ENCODE measurements at places on chromosomes 4 and X. TPM values are rescaled to one million over a fixed set of nuclear protein-coding genes. Genes with fewer than 3 reads are reported as not detected.

The CT45A10 gene
- not detected for total RNA-seq

The LPAR4 gene
- total RNA-seq = not detected

The NUDT10 gene
- 0.79 TPM for total RNA-seq

The RASGEF1B gene
- total RNA-seq = 6.8 TPM

- DNase-seq = no peak
Measured at GRCh38 chr4:141079393-141079930, 53.8 kb downstream of the RNF150 start.

GRCh38 chr4:187084701-187085100, 361.0 kb upstream of the FAT1 start:
- no peak for DNase-seq

DNA sequence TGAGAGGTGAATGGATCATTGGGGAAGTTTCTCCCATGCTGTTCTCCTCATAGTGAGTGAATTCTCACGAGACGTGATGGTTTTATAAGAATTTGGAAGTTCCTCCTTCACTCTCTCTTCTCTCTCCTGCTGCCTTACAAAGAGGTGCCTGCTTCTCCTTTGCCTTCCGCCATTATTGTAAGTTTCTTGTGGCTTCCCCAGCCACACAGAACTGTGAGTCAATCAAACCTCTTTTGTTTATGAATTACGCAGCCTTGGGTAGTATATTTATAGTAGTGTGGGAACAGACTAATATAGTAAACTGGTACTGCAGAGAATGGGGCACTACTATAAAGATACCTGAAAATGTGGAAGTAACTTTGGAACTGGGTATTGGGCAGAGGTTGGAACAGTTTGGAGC, 7.8 kb upstream of the CTAG2 start:
- DNase-seq = no peak

DNA sequence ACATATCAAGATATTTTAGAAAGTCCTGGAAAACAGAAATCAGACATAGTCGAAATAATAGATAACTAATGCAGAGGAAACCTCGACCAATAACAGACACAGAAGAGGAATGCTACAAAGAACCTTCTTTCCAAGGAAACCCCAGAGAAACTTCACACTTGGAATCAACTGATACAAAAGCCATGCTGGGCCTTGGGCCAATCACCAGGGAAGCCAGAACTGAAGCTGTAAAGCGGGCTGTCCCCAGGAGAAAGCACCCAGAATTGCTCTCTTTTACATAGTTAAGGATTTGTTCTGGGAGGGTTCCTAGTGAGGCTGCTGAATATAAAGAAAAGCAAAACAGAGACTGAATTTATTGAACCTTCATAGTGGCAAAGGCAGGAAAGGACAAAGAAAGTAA, 100.5 kb downstream of the PRDM5 start:
- DNase-seq = no peak

- no peak for DNase-seq
Measured at GRCh38 chr4:108930186-108930585, 167.3 kb upstream of the ETNPPL start.

- no peak for DNase-seq
Measured at GRCh38 chr4:4868758-4869723, 9.6 kb downstream of the MSX1 start.

GRCh38 chr4:37890801-37891259, at the start of gene TBC1D1:
TSS of gene TBC1D1 (plus strand) at chr4:37891084. CDS start at chr4:37902096, 11,012 bp downstream.
- no peak for DNase-seq

DNA sequence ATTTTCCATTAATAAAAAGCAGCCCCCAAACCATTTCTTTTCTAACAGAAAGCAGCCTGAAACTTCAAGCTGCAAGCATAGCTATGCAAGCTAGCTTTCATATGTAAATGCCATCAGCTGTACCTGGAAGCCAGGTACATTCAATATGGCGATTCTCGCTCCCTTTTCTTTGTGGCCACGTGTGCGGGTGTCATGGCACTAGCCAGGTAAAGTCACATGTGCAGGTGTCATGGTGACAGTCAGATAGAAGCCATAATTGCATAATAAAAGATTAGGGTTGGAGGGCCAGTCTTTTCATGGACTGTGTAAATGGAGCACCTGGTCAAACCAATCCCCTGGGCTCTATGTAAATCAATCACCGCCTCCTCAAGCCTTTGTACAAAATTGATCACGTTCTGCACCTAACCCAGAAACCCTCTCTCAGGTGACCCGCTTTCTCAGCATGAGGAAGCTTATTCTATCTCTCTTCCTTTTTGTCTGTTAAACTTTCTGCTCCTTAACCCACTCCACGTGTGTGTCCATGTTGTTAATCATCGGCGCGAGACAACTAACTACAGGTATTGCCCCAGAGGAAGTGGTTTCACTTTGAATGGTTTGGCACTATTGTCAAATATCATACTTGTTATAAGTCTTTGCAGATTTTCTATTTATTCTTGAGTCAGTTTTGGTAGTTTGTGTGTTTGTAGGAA, 18.0 kb upstream of the RHOXF2 start:
- DNase-seq = no peak

DNA sequence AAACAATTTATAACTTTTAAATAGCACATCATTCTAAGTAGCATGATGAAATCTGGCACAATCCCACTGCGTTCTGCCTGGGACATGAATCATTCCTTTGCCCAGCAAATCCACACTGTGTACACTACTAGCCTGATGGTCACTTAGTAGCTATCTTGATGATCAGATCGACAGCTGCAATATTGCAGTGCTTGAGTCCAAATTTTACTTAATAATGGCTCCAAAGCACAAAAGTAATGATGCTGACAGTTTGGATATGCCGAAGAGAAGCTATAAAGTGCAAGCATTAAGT, 86.6 kb upstream of the NPNT start:
- DNase-seq = peak; percentile 46

DNA sequence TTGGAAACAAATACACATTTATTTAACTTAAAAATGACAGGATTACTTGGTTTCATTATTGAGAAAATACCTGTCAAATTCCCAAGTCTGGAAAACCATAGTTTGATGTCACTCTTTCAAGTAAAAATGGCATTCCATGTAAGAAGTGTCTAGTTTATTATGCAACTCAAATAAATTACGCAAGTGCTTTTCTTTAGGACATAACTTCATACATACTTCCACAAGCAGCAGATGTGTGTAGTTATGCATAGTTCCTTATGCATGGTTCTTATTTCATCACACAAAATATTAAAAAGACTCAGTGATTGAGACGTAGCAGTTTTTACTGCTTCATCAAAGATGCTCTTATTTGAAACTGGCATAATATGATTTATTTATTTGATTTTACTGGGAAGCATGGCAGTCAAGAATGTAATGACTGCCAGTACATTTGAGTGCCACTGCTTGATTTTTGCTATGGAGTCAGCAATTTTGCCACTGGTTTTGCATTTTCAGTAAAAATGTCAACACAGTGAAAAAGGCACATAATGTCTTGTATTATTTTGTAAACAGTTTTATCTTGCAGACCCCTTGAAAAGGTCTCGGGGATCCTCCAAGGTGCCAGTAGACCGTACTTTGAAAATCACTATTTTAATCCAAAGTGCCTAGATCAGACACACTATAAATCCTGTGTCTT, 62.1 kb downstream of the CLCN3 start:
- no peak for DNase-seq

DNA sequence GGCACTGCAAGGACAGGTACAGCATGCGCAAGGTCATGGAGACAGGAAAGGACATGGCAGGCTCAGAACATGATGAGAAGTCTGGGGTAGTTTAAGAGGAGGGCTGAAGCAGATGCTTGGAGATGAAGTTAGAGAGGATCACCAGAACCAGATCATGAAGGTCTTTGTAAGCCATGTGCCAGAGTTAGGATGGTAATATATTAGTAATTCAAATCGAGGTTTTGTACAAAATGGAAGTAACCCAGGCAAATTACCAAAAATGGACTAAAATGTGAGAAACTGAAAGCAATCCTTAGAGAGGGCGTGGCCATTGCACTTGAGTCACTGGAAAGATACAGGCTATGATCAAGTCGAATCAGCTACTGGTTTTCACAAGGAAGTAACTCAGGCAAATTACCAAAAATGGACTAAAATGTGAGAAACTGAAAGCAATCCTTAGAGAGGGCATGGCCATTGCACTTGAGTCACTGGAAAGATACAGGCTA, 13.5 kb downstream of the RXFP1 start:
- peak; percentile 67 for DNase-seq

GRCh38 chr4:159175085-159175988, 72.5 kb downstream of the RAPGEF2 start:
- peak; percentile 88 for DNase-seq

- DNase-seq = peak; percentile 89
Measured at GRCh38 chr4:88897180-88897579, 159.8 kb downstream of the FAM13A start.

DNA sequence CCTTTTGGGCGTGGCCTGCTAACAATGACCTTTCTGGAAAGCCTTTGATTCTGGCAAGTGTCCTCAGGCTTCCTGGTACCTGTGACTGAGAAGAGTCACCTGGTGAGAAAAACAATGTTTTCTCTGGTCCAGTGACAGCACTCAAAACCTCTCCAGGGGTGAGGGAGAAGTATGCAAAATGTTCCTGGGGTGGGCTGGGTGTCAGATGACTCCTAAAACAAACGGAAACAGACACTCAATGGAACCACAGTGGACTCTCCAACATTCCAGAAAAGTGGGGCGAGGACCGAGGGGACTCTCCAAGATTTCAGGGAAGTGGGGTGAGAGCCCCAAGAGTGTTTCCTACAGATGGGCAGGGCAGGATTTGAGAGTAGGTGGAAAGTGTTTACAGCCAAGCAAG, 69.5 kb downstream of the ANAPC4 start:
- DNase-seq = no peak

DNA sequence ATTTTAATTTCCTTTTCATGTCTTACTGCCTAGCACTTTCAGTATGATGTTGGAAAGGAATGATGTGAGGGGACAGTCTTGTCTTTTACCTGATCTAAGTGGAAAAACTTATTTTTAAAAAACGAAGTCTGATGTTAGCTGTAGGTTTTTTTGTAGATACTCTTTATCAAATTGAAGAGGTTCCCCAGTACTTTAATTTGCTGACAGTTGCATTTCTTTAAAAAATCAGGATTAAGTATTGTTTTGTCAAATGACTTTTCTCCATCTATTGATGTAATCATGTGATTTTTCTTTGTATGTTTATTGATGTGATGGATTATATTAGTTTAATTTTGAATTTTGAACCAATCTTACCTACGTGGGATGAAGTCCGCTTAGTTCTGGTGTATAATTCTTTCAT, 568.4 kb upstream of the AGA start:
- DNase-seq = no peak

DNA sequence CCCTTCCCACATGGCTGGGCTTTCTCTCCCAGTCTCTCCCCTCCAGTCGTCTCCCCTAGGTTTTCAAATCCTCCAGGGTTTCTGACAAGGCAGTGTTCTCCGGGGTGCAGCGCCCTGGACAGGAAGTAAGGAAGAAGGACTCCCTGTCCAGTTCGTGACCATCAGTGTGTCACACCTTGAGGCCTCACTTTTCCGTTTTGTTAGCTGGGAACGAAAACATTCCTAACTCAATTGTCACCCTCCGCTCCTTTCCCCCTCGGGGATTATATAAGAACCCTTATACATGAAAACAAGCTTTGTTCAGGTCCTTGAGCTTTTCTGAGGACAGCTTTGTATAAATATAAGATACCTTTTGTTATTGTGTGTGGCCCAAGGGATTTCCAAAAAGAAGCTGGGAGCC, 92.1 kb downstream of the KDR start:
- peak; percentile 72 for DNase-seq

GRCh38 chr4:4226606-4227438, at the start of gene OTOP1:
TSS of gene OTOP1 (minus strand) at chr4:4226929. CDS start at chr4:4226864, 65 bp downstream.
- DNase-seq = no peak

GRCh38 chrX:129540068-129540653, at the start of gene OCRL:
TSS of gene OCRL (plus strand) at chrX:129540259. CDS start at chrX:129540440, 181 bp downstream.
- peak; percentile 44 for DNase-seq

DNA sequence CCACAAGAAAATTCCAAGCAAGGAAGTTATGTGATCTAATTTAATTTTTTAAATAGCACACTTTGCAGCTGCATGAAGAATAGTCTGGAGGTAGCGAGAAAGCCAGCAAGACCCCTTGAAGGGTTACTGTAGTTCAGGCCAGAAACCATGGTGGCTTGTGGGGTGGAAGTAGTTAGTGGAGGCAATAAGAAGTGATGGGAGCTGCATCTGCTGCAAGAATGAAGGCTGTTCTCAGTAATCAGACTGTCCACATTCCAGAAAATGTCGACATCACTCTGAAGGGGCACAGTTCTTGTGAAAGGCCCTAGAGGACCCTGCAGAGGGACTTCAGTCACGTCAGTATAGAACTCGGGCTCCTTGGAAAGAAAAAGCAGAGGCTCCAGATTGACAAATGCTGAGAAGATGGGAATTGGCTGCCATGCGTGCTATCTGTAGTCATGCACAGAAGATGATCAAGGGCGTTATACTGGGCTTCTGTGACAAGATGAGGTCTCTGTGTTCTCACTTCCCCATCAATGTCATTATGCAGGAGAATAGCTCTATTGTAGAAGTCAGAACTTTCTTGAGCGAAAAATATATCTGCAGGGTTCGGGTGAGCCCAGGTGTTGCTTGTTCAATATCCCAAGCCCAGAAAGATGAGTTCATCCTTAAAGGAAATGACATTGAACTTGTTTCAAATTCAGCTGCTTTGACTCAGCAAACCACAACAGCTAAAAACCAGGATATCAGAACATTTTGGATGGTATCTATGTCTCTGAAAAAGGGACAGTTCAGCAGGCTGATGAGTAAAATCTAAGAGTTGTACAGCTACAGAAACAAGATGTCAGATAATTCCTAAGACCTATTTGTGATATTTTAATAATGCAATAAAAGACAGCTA, 254.2 kb downstream of the CBR4 start:
- peak; percentile 32 for DNase-seq

DNA sequence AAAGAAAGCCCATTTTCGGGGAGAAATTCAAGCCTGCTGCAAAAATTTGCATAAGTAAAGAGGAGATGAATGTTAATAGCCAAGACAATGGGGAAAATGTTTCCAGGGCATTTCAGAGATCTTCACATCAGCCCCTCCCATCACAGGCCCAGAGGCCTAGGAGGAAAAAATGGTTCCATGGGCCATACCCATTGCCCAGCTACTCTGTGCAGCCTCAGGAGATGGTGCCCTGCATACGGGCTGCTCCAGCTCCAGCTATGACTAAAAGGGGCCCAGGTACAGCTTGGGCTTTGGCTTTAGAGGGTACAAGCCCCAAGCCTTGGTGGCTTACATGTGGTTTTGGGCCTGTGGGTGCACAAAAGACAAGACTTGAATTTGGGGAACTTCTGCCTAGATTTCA, 168.0 kb upstream of the DIPK2B start:
- no peak for DNase-seq

DNA sequence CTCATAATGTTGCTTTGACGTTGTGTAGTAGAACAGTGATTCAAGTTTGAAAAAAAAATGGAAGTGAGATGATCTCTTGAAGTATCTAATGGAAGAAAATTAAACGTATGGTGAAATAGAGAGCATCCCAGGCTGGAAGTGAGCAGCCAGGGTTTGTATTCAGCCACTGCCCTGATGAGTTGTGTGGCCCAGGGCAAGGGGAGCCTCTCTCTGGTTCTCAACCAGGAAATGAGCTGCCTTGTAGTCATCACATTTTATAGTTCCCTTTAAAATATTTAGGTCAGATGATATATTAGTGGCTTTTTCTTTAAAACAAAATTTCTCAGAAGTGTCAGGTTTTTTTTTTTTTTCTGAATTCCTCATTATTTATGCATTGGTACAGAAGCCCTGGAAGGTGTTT, 150.3 kb downstream of the GPAT3 start:
- DNase-seq = peak; percentile 55

Measured in bronchial epithelial cell (primary cell).